Spleen (tissue), 13 donors: ENCODE measurements at places on chromosomes 13 and 19. TPM values are rescaled to one million over a fixed set of nuclear protein-coding genes. Genes with fewer than 3 reads are reported as not detected.

DNA sequence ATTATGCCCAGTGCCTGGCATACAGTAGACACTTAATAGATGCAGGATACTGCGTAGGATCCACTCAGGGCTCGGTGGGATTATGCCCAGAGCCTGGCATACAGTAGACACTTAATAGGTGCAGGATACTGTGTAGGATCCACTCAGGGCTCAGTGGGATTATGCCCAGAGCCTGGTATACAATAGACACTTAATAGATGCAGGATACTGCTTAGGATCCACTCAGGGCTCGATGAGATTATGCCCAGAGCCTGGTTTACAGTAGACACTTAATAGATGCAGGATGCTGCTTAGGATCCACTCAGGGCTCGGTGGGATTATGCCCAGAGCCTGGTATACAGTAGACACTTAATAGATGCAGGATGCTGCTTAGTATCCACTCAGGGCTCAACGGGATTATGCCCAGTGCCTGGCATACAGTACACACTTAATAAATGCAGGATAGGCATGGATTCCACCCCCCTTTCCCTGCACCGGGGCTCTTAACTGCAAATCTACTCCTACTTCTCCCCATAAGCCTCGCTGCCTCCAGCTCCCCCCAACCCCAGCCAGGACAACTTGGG lies 24.9 kb downstream of the SMIM24 start:
- DNase-seq = no peak

DNA sequence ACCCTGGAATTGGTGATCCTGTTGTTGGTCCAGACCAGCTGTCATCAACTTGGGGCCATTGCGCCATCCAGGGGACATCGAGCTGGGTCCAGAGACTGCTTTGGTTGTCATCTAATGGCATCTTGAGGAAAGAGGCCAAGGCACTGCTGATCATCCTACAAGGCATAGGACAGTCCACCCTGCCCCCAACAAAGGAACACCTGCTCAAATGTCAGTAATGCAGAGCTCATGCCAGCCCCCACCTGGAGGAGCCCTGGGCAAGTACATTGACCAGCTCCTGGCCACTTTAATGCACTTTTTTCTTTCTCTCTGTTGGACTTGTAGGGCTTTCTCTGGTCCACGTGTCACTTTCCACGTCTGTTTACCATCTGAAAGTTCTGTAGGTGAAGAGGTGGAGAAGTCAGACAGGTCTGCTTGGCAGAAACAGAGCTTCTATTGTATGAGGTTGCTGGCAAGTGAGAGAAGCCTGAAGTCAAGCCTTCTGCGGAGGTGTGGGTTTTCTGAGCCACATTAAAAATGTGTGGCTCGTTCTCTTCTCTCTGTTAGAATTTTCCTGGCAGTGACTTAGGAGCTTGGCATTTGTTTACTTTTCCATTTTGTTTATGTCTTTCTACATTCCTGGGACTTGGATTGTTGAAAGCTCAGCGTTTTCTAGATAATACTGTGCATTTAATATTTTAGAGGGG lies 124.0 kb upstream of the RNF113B start:
- no peak for DNase-seq

DNA sequence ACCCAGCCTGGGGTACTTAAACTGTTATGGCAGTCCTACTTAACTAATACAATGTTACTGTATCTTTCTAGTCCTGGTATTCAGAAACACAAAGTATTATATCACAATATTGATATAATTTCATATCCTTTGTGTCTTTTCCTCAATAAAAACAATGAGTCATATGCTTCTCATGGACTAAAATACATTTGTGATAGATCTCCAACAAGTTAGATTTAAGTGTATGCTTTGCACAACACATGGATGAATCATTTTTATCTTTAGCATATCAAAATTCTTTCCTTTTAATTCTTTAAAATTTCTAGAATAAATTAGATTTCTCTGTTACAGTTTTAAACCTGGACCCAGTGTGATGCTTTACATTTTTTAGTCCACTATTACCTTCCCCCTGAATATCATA lies 1357.8 kb upstream of the ATXN8OS start:
- no peak for DNase-seq

- DNase-seq = no peak
Observed at GRCh38 chr19:7628589-7629311, 595 bp downstream of the XAB2 start.

DNA sequence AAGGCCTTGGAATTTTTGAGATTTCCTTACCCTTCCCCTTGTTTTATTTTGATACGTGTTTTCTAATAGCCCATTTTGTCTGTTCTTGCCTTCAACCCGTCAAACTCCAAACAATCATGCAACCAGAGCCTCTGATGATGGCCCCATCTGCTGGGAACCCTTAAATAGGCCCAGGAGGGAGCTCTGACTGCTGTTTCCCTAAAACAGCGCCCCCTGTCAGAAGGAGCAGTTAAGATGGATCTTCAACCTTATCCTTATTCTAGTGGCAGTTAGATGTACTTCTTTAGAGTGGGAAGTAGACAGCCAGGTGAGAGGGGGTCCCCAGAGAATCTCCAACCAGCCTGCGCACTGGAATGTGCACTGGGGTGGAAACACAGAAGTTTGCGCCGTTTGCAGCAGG lies 1031.0 kb upstream of the PCDH9 start:
- no peak for DNase-seq

- DNase-seq = no peak
Observed at GRCh38 chr13:56561327-56561726, 579.4 kb upstream of the PRR20A start.

DNA sequence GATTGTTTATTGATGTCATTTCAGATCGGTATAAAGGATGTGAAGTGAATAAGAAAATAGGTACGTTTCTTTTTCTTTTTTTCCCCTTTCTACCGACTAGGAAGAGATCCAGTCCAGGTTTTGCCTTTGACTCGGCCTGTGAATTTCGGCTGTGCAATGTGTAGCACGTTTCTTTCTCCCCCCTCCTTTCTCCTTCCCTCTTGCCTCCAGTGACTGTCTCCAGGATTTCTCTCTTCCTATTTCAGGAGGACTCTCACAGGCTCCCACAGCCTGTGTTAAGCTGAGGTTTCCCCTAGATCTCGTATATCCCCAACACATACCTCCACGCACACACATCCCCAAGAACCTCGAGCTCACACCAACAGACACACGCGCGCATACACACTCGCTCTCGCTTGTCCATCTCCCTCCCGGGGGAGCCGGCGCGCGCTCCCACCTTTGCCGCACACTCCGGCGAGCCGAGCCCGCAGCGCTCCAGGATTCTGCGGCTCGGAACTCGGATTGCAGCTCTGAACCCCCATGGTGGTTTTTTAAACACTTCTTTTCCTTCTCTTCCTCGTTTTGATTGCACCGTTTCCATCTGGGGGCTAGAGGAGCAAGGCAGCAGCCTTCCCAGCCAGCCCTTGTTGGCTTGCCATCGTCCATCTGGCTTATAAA lies at the start of gene GPC6:
Gene GPC6 (plus strand): TSS at position 185 of the 657 bp plus-strand sequence.
- no peak for DNase-seq

- DNase-seq = no peak
Observed at GRCh38 chr13:52002361-52002760, 8.9 kb downstream of the ATP7B start.

DNA sequence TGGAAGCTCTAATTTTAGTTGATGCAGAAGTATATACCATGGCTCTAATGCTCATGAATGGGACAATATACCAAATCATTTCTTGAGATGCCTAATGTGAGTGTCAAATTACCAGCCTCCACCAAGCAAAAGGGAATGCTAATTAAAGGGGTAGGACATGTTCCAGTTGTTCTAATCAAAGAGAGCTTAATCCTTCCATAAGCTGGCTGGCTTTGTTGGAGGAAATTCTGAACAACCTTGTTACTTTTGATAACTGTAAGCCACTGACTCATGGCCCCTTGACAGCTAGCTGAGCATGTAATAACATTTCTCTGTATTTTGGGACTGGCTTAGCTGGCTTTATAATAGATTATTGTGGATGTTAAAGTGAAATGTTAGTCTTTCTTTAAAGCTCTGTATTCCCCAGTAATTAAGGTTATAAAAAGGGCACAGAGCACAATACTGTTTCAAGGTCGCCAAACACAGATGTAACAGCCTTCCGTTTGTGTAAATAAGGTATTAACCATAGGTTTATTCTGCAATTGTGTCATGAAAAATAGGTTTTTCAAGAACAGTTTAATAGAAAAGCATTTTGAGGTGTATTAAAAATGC lies 1194.0 kb downstream of the PCDH9 start:
- no peak for DNase-seq

DNA sequence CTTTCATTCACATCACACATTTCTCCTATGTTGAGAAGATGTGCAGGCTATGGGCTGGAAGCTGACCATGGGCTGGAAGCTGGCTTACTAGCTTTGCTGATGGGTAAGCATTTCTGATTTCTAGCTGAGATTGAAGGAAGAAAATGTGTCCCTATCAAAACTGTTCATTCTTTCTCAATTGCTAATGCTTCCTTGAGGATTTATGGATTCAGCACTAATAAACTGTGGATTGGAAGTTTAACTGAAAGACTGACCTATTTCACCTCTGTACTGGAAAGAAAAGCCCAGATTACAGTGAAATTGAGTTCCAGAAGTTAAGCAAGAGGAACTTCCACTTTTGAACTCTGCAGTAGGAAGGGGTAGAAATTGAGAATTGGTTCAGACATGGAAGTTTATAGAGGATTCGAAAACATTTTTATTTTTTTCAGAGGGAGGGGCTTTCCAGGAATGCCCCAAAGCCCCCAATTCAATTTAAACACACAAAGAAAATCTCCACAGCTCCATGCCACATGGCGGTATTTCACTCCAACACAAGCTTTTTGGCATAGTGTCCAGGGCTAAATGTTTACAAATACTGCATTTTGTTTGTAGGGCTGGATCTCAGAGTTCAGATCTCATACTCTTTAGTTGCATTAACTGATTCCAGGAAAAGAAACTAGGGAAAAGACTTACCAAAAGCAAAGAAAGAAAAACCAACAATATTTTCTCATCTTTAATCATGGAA lies 61.2 kb upstream of the ARGLU1 start:
- no peak for DNase-seq

- DNase-seq = peak; percentile 85
Observed at GRCh38 chr13:110340812-110341444, 33.8 kb downstream of the COL4A2 start.

DNA sequence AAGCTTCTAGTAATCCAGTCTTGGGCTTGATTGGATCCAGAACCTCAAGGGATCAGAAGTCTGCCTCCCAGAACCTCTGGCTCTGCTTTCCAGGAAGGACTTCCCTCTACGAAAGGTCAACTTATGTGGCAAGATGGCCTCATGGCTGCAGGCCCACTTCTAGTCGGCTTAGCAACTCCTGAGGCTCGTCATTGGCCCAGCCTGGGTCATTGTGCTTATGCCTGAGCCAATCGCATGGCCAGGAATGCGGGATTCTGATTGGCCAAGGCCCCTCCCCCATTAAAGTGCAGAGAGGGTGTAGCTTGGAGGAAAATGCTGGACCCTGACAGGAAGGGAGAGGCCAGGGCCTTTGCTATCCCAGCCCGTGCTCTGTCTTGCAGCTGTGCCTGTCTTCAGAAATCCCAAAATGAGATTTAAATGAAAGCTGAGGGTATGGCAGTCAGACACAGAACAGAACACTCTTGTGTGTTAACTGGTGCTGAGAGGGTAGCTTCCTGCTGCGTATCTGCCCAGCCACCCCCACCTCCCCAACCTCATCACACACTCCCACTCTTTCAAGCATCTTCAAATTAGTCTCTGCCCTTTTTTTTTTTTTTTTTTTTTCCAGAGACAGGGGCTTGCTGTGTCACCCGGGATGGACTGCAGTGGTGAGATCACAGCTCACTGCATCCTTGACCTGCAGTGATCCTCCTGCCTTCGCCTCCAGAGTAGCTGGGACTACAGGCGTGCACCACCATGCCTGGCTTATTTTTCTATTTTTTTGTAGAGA lies 5.5 kb upstream of the CCNE1 start:
- peak; percentile 66 for DNase-seq

The C13orf46 gene
- 1.5 TPM for total RNA-seq

The PROZ gene
- not detected for total RNA-seq

The AMER2 gene
- not detected for total RNA-seq

The KLK4 gene
- total RNA-seq = not detected

The CCL25 gene
- total RNA-seq = 1.2 TPM

The OR7C1 gene
- total RNA-seq = not detected

The SIGLEC6 gene
- total RNA-seq = 3.8 TPM

The ZNF486 gene
- total RNA-seq = 18.7 TPM

The LRRC25 gene
- total RNA-seq = 87.1 TPM

The PLVAP gene
- 555 TPM for total RNA-seq

The GIPC3 gene
- 5.4 TPM for total RNA-seq

The CD37 gene
- total RNA-seq = 516 TPM

The FOXA3 gene
- total RNA-seq = not detected

The URAD gene
- not detected for total RNA-seq
